ENCODE measurements at places on chromosomes 11 and 22. TPM values are rescaled to one million over a fixed set of nuclear protein-coding genes. Genes with fewer than 3 reads are reported as not detected.

LRRC4C gene
- not detected for total RNA-seq

TXNRD2 gene
- 66.5 TPM for total RNA-seq

GRCh38 chr11:8963569-8964323 is 496 bp downstream of the TMEM9B start:
- peak; percentile 76 for DNase-seq

DNA sequence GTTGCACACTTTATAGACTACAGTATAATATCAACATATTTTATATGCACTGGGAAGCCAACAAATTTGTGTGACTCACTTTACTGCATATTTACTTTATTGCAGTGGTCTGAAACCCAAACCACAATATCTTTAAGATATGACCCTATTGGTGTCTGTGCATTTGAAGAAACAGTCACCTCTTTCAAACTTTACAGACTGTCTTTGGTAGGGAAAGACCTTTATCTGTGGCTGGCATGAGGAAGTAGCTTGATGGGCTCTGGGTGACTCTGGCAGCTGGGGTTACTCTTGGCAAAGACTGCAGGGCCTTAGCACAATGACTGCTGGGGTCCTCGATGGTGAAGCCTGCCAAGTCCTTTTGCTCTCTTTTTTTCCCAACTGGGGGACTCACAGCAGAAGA is 21.3 kb upstream of the ABTB2 start:
- no peak for DNase-seq

DNA sequence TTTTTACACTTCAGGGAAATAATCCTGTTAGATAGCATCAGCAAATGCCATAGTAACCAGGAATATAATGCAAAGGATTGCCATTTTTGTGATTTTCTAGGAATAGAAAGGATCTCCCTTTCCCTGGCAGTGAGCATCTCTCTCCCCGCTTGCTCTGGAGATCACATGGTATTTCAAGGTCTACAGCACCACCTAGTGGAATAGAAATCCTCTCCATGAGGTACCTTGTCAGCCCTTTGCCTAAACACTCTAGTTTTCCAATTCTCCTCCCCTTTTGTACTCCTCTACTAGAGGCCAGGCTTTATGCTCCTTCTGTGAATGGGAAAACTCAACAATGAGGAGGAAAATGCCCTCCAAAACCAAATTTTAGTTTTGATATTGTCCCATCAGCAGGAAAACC is 78.4 kb downstream of the XRRA1 start:
- peak; percentile 66 for DNase-seq

DNA sequence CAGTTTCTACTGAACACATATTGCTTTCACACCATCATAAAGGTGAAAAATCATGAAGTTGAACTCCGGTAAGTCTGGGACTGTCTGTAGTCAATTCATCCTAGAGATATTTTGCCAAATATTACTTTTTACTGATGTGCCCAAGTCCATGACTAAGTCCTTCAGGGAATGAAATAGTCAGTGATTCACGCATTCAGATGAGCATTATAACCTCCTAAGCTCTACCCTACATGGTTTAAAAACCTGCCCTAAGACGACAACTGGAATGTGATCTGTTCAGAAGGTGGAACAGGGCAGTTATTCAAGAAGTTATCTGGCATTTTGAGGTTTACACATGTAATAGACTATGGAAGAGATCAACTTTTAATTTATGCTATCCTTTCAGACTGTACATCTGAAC is 125.6 kb downstream of the TRPC6 start:
- DNase-seq = no peak

GRCh38 chr11:35553021-35553420 is 27.6 kb upstream of the PAMR1 start:
- no peak for DNase-seq
